ENCODE measurements at places on chromosomes 13 and 19.

DNA sequence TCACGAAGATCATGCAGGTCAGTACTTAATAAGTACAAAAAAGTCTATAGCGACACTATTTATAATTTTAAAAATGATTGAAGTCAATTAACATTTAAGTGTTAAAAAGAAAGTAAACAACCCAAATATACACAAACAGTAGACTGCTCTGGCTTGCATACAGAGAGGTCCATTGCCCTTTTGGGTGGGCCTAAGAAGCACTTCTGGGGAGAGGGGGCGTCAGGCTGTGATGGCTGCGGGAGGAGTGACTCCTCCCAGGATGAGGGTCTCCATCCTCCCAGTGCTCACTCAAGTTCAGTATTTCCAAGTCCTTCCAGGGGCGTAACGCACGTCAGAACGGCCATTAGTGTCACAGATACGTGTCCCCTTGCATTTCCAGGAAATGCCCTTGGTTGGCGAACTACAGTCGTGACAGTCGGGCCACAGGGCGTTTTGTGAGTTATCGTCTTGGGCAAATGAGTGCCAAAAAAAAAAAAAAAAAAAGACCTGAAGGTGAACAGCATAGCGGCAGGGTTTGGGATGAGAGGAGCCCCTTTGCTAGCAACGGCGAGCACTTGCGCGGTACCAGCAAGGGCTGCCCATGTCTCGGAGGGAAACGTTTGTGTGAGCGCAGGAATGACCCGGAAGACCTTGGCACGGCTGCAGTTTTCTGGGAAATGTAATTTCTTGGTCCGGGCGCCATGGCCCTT is at the start of gene SCGB2B2:
Gene SCGB2B2, minus strand, starts transcription at position 463 of the 689 bp plus-strand sequence. CDS start 82,596 bp downstream, outside the sequence.
- DNase-seq, result peak; percentile 78

DNA sequence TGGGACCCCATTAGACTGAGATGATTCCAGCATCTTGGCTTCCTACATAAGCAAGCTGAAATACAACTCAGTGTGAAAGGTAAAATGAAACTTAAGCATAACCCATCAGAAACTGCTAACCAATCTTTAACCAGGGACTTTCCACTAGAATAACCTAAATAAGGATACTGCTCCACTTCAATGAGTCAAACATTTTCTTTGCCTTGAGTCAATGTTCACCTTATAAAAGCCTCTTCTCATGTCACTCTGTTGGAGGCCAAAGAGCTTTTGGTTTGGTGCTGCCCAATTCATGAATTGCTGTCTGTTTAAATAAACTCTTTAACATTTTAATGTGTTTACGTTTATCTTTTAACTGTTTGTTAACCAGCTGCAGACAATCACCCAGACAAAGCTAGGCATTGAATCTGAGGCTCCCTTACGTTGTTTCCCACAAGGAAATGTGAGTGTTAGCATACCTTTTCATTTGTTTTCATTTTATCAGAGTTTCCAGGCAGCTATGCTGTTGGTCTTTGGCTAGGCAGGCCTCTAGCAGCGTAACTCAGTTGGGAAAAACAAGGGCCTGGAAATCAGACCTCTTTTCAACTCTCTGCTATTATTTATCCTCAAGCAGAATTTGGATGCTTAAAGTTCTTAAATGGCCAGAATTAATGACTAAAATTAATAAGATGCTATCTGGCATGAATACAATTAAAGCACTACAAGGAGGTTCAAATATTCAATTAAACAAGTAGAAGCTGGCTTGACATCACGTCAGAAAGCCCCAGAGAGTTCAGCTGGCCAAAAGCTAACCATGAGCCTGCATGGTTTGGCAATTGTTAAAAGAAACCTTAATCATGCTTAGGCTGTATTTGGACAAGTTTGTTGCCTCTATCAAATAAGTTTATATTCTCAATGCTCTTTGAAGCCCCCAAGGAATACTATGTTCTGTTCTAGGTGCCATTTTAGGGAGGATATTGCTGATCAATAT is 200.2 kb downstream of the DCLK1 start:
- no peak for DNase-seq

- no peak for DNase-seq
These were observed 19.3 kb downstream of the GADD45B start for GRCh38 chr19:2495130-2495641.

DNA sequence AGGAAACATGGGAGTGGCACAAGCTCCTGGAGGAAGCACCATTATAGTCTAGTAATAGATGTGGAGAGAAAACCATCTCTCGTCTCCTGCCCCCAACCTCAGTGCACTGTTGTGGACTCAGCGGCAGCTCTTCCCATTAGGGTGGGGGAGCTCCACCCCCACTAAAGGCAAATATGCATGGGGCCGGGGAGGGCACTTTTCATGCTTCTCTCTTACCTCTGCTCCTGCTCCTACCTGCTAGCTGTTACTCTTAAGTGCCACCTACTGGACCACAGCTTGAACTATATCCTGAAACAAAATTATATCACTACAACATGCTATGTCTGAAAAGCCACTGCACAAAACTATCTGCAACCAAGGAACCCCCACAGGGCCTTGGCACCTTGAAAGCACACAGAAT is 112.6 kb upstream of the DACH1 start:
- peak; percentile 6 for DNase-seq

- no peak for DNase-seq
These were observed 56.2 kb upstream of the UBE2L5 start for GRCh38 chr13:30366088-30366487.

DNA sequence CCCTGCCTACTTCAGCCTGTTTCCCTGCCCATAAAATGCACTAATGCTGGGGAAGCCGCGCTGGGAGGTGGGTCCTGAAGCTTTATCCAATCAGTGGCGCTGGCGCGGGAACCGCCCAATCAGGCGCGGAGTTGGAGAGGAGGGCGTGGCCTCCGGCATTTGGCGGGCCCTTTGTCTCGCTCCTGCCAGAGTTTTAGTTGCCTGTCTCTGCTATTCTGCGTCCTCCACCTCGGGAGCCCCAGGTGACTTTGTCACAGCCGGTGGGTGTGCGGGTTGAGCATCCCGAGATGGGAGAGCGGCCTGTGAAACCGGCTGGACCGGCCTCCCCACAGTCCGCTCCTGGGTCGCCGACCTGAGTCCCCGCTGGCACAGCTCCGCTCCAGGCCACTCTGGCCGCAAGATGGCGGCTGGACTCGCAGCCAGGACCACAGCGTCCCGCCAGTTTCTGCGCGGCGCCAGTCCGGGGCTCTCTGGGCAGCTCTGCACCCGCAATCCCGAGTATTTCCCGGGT is 30.7 kb upstream of the ZNF429 start:
- no peak for DNase-seq

GRCh38 chr19:33301900-33302174 is 497 bp downstream of the CEBPA start:
- DNase-seq, result no peak

GRCh38 chr13:31350560-31350959 is 150.8 kb downstream of the B3GLCT start:
- no peak for DNase-seq

- no peak for DNase-seq
These were observed 13.2 kb downstream of the GADD45B start for GRCh38 chr19:2488942-2489731.

- DNase-seq, result no peak
These were observed 5.4 kb downstream of the WDR18 start for GRCh38 chr19:989381-990081.

DNA sequence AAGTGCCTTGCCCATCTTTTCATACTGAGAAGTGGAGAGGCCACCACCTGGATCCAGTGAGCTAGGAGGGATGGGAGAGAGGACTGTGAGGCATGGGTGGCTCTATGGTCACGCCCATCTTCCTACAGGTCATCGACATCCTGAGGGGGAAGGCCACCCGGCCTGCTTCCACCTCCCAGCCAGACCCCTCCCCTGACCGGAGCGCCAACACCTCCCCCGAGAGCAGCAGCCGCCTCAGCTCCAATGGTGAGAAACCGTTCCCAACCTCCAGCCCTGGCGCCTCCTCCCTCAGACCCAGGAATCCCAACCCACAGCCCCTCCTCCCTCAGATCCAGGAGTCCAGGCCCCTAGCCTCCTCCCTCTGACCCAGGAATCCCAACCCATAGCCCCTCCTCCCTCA is 10.1 kb downstream of the BCL3 start:
- no peak for DNase-seq

DNA sequence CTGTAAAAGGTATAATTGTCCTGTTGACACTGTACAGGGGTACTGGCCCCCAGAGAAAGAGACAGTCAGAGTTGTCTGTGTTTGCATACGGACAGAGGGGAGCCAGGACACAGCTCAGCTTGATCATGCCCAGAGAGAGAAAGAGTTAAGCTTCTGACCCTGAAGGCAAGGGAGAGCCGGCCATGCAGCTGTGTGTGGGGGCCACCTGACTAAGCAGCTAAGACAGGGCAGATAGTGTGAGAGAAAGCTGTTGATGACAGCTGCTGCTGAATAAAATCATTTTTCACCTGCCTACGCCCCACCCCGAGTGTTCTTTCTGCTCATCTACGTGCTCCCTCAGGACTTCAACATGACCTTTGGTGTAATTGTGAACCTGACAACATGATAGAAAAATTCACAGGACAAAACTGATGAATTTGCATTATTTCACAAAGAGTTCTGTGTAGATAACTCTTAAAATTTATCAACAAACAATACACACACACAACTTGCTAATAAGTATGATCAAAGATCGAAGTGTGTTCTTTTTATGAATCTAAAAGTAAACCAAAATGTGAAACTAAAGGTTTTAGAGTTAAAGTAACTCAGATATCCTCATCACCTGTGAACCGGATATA is 1294.3 kb upstream of the ATXN8OS start:
- DNase-seq, result no peak

DNA sequence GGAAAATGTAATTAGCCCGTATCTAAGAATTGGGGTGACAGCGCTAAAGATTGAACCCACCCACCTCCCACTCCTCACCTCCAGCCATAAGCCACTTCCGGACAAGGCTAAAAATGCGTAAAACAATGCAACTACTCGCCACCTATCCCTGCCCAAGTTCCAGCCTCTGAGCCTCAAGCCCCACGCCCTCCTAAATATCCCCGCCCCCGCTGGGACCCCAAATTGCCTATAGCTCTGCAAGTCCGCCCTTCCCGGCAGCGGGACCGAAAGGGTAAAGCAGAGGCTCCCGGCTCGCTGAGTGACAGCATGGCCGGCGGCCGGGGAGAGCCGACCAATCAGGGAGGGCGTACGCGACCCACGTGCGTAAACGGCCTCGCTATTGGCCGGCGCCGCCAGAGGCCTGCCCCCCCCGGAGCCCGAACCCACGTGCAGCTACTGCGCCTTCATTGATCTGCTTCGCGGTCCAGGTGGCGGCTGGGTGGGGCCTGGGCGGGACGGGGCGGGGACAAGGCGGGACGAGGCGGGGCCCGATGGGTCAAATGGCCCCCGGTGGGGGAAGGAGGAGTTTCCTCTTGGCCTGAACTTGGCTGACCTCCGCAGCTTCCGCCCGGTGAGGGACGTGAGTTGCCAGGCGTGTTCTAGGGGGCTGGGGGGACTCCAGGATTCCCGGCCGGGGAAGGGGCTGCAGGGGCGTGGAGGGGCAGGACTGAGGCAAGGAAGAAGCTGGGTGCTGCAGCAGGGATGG is at the start of gene TLE6:
Gene TLE6, plus strand, starts transcription at position 564 of the 745 bp plus-strand sequence. CDS start 670 bp downstream, outside the sequence.
- peak; percentile 97 for DNase-seq

- no peak for DNase-seq
These were observed 1.3 kb upstream of the KBTBD6 start for GRCh38 chr13:41133951-41134350.

DNA sequence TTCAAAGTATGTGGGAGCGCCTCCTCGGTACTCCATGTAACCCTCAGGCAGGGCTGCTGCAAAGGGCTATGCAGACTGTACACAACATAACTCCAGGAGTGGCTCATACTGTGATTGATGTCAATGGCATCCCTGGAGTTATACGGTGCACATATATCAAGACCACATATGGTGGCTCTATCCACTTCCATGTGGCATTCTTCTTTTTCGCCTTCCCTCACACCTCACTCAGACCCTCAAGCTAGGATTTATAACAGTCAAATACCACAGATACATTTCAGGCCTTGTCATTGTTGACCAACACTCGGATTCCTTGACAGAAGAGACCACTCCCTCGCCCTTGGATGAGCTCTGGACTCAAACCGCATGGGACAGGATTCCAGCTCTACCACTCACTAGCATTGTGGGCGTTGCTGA is 11.3 kb upstream of the UBL3 start:
- DNase-seq, result no peak

- DNase-seq, result no peak
These were observed 2360.6 kb downstream of the PCDH9 start for GRCh38 chr13:64869539-64869938.

- DNase-seq, result no peak
These were observed 5.1 kb downstream of the REEP6 start for GRCh38 chr19:1495799-1496713.

GRCh38 chr13:66139701-66140100 is 1090.4 kb downstream of the PCDH9 start:
- DNase-seq, result no peak

DNA sequence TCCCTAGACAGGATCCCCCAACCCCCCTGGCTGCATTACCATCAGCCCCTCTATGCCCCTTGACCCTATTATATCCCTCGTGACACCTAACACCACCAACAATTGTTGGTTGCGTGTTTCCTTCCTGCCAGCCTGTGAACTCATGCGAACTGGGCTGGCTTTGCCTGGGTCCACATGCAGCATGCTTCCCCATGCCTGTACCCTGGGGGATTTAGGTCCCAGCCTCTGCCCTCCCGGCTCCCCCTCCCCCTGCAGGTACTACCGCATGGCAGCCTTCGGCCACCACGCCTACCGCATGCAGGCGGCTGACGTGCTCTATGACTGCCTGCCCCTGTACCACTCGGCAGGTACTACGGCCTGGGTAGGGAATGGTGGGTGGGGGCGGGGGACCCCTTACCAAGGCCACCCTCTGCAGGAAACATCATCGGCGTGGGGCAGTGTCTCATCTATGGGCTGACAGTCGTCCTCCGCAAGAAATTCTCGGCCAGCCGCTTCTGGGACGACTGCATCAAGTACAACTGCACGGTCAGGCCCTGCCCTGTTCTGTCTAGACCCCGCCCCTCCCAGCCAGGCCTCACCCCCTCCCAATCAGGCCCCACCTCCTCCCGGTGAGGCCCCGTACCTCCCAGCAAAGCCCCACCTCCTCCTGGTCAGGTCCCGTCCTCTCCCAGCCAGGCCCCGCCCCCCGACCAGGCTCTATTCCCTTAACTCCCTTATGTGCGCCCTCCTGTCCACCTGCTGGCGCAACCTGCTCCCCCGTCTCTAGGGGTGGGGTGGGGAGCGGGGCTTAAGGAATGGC is 18.5 kb downstream of the SLC27A1 start:
- no peak for DNase-seq

GRCh38 chr13:111061358-111062045 is 53.6 kb upstream of the ARHGEF7 start:
- no peak for DNase-seq

GRCh38 chr13:102933122-102933521 is 87.3 kb downstream of the ERCC5 start:
- DNase-seq, result no peak

GRCh38 chr19:623974-624373 is 9.4 kb downstream of the POLRMT start:
- no peak for DNase-seq

DNA sequence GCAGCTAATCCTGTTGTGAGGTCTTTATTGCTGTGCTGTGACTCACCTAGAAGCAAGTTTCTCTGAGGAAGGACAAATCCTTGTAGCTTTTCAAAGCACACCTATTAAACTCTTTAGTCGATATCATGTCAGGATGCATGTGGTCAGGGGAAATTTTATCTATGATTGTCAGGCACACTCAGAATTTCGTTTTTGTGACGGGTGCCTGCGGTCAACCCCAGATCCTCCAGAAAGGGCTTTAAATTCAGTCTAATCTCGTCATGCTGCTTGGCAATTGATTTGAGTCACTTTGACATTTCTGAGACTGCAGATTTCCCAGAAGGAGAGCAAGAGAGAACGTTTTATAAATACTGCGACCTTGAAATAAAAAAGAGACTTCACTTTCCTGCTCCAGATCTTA is 316.9 kb downstream of the FGF9 start:
- no peak for DNase-seq

GRCh38 chr13:90792335-90792734 is 555.2 kb upstream of the MIR17HG start:
- DNase-seq, result no peak
